Progenitor cell of endocrine pancreas (in vitro differentiated cells): ENCODE measurements at places on chromosomes 3 and 15. TPM values are rescaled to one million over a fixed set of nuclear protein-coding genes. Genes with fewer than 3 reads are reported as not detected.

DNA sequence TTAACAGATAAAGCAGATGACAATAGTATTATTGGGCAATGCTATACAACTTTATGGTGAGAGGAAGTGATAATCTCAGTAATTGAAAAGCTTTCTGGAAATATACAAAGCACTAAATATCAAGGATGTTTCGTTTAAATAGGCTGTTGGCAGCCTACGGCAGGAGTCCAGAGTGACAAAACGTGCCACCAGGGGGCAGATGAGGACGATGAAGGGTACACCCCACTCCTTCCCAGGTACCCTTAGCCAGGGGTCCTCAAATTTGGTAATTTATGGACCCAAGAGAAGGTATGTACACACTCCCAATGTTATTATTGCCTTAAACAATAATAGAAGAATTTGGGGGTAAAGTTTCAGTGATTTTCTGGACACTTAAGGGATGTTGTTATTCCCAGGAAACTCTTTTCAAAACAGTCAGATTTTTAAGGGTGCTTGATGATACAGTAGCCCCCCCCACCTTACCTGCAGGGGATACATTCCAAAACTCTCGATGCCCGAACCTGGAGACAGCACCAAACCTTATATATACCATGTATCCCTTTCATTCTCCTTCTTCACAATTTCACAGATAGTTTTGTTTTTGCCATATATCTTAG, 1.4 kb upstream of the MAGEL2 start:
- DNase-seq, result no peak
- H3K27ac ChIP-seq, result no peak overlapping the region
- no peaks in the 10 kb centered on the region for H3K36me3 ChIP-seq

GRCh38 chr15:98596131-98596530, 52.2 kb upstream of the IGF1R start:
- peaks cover 11% of the 10 kb centered on the region for H3K4me1 ChIP-seq
- H3K27me3 ChIP-seq, result peaks cover 54% of the 10 kb centered on the region
- no peak for DNase-seq

GRCh38 chr3:110816008-110816407, 255.6 kb upstream of the NECTIN3 start:
- H3K27me3 ChIP-seq, result no peaks in the 10 kb centered on the region
- no peak overlapping the region for H3K4me3 ChIP-seq
- H3K36me3 ChIP-seq, result peaks cover 2% of the 10 kb centered on the region
- H3K27ac ChIP-seq, result no peak overlapping the region

GRCh38 chr3:106458952-106459351, 590.1 kb upstream of the CBLB start:
- no peak for DNase-seq
- no peak overlapping the region for H3K27ac ChIP-seq
- H3K4me3 ChIP-seq, result no peak overlapping the region
- H3K36me3 ChIP-seq, result no peaks in the 10 kb centered on the region

DNA sequence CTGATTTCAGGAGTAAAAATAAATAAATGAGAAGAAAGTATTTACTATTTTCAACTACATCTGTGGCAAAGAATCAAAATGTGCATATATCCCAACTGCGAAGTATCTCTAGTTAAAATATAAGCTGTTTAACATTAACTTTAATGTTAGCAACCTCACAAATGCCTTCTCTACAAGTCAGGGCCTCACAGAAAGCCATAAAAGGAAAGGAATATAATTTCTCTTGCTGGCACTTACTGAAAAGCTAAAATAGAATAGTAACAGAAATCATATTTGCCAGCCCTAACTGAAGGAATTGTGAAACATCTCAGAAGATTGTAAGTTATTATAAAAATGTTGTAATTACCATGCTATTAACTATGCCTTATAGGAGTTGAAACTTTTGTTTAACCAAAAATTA, 65.1 kb upstream of the MBNL1 start:
- DNase-seq, result no peak
- no peak overlapping the region for H3K4me3 ChIP-seq
- H3K4me1 ChIP-seq, result peaks cover 21% of the 10 kb centered on the region
- H3K36me3 ChIP-seq, result no peaks in the 10 kb centered on the region
- no peaks in the 10 kb centered on the region for H3K27me3 ChIP-seq

DNA sequence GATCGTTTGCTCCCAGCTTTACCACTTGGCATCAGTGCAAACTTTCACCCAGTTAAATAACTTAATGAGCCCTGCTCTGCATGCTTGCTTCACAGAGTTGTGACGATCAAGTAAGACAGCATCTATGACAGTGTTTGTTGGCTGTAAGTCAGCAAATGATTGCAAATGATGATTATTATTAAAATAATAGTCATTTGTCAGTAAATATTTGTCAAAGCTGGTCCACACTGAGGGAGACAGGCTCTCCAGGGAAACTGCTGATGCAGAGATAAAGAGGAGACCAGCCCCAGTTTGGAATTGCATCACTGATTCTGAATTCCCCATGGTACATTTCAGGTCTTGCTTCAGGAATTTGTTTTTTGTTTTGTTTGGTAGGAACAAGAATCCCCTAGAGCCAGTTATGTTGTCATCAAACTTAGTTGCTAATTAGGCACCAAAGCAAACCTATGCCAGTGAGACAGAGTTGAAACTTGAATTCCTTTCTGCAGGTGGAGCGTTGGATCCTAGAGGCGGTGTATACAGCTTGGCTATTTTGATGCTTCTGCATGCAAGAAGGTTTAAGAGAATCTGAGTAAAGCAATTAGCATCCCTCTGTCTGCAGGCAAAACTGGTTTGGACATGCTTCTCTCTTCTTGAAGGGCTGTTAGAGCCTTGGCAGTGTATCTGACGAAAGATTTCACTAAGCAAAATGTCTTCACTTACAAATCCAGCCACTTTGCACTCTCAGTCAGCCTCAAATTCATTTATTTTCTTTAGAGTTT, 338.6 kb upstream of the TPRG1 start:
- H3K4me3 ChIP-seq, result no peak overlapping the region
- no peaks in the 10 kb centered on the region for H3K36me3 ChIP-seq
- H3K4me1 ChIP-seq, result peaks cover 6% of the 10 kb centered on the region
- no peaks in the 10 kb centered on the region for H3K27me3 ChIP-seq

The ADGRG7 gene
- total RNA-seq, result 1.3 and 1.4 TPM in 2 replicates

The SNURF gene
- total RNA-seq, result 16.9 and 19.8 TPM in 2 replicates

The CCDC9B gene
- total RNA-seq, result 0.07 and 0.11 TPM in 2 replicates

The GNAT1 gene
- total RNA-seq, result 0.12 and 0.91 TPM in 2 replicates
